ENCODE measurements at places on chromosomes 2 and 18.
A peak's percentile ranks its signal among the peaks of the same experiment; 100 is the strongest.

GRCh38 chr2:136014411-136014810 is 29.0 kb upstream of the DARS1 start:
- DNase-seq, result no peak

- no peak for DNase-seq
These were observed 68.8 kb upstream of the SMAD7 start for GRCh38 chr18:49019446-49020045.

- no peak for DNase-seq
These were observed 14.8 kb upstream of the ACTR3 start for GRCh38 chr2:113875135-113875534.

- DNase-seq, result peak; percentile 31
These were observed 1.4 kb upstream of the SLC20A1 start for GRCh38 chr2:112644155-112644932.

GRCh38 chr18:24628326-24628725 is 167.9 kb downstream of the HRH4 start:
- DNase-seq, result no peak

DNA sequence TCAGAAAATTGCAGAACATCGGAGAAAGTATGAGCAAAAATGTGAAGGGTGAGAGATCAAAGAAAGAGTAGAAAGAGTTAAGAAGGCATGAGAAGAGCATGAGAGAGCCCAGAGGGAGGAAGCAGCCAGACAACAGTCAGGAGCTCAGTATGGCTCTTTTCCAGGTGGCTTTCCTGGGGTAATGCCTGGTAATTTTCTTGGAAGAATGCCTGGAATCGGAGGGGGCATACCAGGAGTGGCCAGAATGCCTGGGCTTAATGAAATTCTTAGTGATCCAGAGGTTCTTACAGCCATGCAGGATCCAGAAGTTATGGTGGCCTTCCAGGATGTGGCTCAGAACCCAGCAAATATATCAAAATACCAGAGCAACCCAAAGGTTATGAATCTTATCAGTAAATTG is 271.8 kb upstream of the TFPI start:
- DNase-seq, result no peak

- DNase-seq, result no peak
These were observed 605.4 kb downstream of the BCL11A start for GRCh38 chr2:59947917-59948541.
